ENCODE measurements at places on chromosomes 16 and 17. TPM values are rescaled to one million over a fixed set of nuclear protein-coding genes. Genes with fewer than 3 reads are reported as not detected.

Gene OTOA
- 0.32 TPM for total RNA-seq

Gene FBXO39
- total RNA-seq, result 0.22 TPM

Gene P3H4
- total RNA-seq, result 22.6 TPM

Gene SEC14L5
- 3.2 TPM for total RNA-seq

Gene PDILT
- total RNA-seq, result not detected

Gene RAC3
- total RNA-seq, result 177 TPM

Gene KRTAP9-4
- total RNA-seq, result not detected

Gene FAM222B
- total RNA-seq, result 86.6 TPM

Gene ABCA3
- 7.9 TPM for total RNA-seq

DNA sequence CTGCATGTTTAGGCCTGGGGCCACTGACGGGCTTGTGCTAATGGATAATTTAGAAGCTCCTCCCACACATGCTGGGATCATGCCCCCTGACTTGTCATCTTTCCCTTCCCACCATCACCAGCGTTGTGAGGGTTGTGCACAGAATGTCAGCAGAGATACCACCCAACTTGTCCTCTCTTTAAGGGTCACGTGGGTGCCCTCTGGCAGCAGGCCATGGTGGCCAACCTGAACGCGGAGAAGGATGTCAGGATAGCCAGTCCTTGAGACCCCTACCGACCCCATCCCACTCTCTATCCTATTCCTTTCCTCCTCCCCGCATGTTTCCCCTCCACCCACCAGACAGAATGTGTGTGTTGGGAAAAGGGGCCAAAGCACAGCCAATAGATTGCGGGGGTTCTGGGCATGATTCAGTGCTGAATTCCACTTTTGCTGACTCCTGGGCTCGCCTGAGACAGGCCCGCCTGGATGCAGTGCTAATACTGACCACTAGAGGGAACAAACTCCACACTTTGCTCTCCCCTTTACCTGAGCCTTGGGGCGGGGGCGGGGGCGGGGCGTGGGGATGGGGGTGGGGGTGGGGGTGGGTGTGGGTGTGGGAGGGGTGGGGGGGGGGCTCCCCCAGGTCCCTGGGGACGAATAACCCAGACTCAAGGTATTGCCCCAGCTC lies at the start of gene GH2:
GH2 (minus strand) TSS at position 10 of the 667 bp plus-strand sequence. CDS start 143 bp downstream, outside the sequence.
- no peak within 1 kb of the TSS for H3K4me3 ChIP-seq
- H3K27me3 ChIP-seq, result no peaks in the 10 kb centered on the region
- H3K4me1 ChIP-seq, result peaks cover 8% of the 10 kb centered on the region
- peak; percentile 88 for DNase-seq
- no peaks in the 10 kb centered on the region for H3K36me3 ChIP-seq
- no peak within 1 kb of the TSS for H3K27ac ChIP-seq

DNA sequence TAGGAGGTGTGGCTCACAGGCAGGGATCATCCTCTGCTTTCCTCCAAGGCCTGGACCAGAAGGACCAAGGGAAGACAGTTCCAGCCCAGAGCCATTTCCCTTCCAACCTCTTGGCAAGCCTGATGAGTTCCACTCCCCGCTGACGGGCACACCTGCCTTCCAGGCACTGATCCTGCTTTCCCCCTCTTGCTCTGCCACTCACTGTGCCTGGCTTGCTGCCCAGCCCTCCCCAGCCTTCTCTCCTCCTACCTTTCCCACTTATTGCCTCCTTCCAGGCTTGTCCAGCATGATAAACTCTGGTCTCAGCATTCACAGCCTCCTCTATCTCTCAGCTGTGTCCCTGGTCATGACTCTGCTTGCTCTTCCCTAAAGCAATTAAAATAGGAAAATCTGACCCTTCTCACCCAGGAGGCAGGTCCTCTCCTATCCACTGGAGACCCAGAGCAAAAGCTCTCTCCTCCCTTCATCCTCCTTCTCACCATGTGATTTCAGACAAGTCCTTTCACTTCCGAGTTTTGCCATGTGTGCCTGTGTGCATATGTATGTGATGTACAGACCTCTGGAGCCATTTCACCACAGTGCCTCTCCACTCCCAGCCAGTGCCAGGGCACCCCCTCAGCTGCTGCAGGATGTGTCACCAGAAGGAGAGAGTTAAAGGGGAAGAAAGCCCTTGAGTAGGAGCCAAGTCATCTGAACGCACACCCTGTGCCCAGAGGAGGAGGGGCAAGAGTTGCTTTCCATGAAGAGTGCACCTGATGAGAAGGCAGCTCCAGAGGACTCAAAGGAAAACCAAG lies 13.4 kb upstream of the TMEM170A start:
- no peak for DNase-seq
- H3K27ac ChIP-seq, result no peak overlapping the region
- no peaks in the 10 kb centered on the region for H3K4me1 ChIP-seq
- no peak overlapping the region for H3K4me3 ChIP-seq
- H3K27me3 ChIP-seq, result no peaks in the 10 kb centered on the region
- peaks cover 25% of the 10 kb centered on the region for H3K36me3 ChIP-seq

DNA sequence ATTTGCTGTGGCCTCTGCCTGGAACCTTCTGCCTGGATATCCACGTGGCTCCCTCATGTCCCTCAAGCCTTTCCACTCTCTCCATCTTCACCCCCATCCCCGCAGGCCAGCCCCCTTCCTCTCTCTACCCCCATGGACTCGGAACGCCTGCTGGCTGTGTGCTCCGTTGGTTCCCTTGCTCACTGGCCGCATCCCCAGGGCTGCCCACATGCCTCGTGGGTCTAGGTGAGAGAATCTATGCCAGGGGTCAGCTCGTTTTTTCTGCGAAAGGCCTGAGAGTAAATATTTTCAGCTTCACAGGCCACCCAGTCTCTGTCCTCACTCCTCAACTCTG lies 12.0 kb downstream of the SLC5A10 start:
- H3K27me3 ChIP-seq, result no peaks in the 10 kb centered on the region
- peaks cover 18% of the 10 kb centered on the region for H3K4me1 ChIP-seq
- H3K27ac ChIP-seq, result no peak overlapping the region

DNA sequence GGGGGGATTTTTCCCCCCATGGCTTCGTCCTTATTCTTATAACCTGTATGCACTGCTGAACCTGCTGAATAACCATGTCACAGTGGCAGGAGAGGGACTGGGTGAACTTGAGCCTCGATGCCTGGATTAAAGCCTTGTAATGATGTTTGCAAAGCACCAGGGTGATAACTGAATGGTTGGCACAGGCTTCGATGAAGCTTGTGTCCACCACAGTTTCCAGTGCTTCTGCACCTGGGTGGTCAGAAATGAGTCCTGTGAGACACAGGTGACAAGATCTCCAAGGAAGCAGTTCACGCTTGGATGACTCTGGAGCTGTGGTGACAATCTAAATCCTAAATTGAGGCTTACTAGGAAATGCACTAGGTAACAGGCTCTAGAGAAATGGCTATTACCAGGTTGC lies 729.3 kb downstream of the MAF start:
- no peak overlapping the region for H3K4me3 ChIP-seq
- no peak overlapping the region for H3K27ac ChIP-seq
- no peaks in the 10 kb centered on the region for H3K4me1 ChIP-seq
- H3K36me3 ChIP-seq, result no peaks in the 10 kb centered on the region
- no peak for DNase-seq

GRCh38 chr16:24195221-24195620 lies 60.9 kb upstream of the CACNG3 start:
- no peaks in the 10 kb centered on the region for H3K27me3 ChIP-seq
- H3K36me3 ChIP-seq, result no peaks in the 10 kb centered on the region
- no peaks in the 10 kb centered on the region for H3K4me1 ChIP-seq
- DNase-seq, result no peak
- no peak overlapping the region for H3K4me3 ChIP-seq

GRCh38 chr16:58853854-58854791 lies 120.0 kb upstream of the GOT2 start:
- H3K27me3 ChIP-seq, result no peaks in the 10 kb centered on the region
- H3K36me3 ChIP-seq, result no peaks in the 10 kb centered on the region
- H3K27ac ChIP-seq, result no peak overlapping the region
- H3K4me1 ChIP-seq, result no peaks in the 10 kb centered on the region

GRCh38 chr17:12977008-12977751 lies 40.6 kb downstream of the ELAC2 start:
- DNase-seq, result no peak
- no peaks in the 10 kb centered on the region for H3K27me3 ChIP-seq
- H3K4me3 ChIP-seq, result no peak overlapping the region
- H3K27ac ChIP-seq, result peak overlapping the region; percentile 77
- H3K36me3 ChIP-seq, result no peaks in the 10 kb centered on the region

GRCh38 chr16:50831751-50832150 lies 89.9 kb downstream of the CYLD start:
- no peak for DNase-seq
- no peaks in the 10 kb centered on the region for H3K27me3 ChIP-seq
- H3K4me1 ChIP-seq, result no peaks in the 10 kb centered on the region
- no peak overlapping the region for H3K4me3 ChIP-seq
- H3K36me3 ChIP-seq, result no peaks in the 10 kb centered on the region

DNA sequence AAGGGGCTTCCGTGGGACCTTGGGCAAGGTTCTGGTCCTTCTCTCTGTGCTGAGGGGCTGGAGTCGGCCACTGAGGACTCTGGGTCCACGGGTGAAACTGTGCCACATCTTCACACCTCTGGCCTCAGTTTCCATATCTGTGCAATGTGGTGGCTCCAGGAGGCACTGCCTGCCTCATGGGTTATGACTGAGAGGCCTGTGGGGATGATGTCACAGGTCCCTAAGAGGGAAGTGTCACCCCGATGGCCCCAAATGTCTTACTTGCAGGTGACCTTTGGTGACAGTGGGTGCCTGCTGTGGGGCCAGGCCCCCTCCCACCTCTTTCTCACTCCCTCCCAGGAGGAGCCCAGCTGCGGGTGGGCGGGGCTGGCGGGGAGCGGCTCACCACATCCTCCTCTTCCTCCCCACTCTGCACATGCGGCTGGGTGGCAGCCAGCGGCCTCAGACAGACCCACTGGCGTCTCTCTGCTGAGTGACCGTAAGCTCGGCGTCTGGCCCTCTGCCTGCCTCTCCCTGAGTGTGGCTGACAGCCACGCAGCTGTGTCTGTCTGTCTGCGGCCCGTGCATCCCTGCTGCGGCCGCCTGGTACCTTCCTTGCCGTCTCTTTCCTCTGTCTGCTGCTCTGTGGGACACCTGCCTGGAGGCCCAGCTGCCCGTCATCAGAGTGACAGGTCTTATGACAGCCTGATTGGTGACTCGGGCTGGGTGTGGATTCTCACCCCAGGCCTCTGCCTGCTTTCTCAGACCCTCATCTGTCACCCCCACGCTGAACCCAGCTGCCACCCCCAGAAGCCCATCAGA lies at the start of gene IL21R:
IL21R (plus strand) TSS at position 407 of the 801 bp plus-strand sequence. CDS start 27,898 bp downstream, outside the sequence.
- H3K27ac ChIP-seq, result no peak within 1 kb of the TSS
- no peak for DNase-seq
- no peaks in the 10 kb centered on the region for H3K36me3 ChIP-seq
- H3K27me3 ChIP-seq, result no peaks in the 10 kb centered on the region
- H3K4me3 ChIP-seq, result no peak within 1 kb of the TSS

Data from H1 (cell line).